Caco-2 (cell line): ENCODE measurements at places on chromosomes 12 and 14. TPM values are rescaled to one million over a fixed set of nuclear protein-coding genes. Genes with fewer than 3 reads are reported as not detected.
A peak's percentile ranks its signal among the peaks of the same experiment; 100 is the strongest.

- no peaks in the 10 kb centered on the region for H3K4me1 ChIP-seq
- H3K27ac ChIP-seq, result no peak overlapping the region
- H3K27me3 ChIP-seq, result no peaks in the 10 kb centered on the region
- H3K36me3 ChIP-seq, result no peaks in the 10 kb centered on the region
- no peak for DNase-seq
Observed at GRCh38 chr12:16756833-16757555, 151.0 kb upstream of the LMO3 start.

DNA sequence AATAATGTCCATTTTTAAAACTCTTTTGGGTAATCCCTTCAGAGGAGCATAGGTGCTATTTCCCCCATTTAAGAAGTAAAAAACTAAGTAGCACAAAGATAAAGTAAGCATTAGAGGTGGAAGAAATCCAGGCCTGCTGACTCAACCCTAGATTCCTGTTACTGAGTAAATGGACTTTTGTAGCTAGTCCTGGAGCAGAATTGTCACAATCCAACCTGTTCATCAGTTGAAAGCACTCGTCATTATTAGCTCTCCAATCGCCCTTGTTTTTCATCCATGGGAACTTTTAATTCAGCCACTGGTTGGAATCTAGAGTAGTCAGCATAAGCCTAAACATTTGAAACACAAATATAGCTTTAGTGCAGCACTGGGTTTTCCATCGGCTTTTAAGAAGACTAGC lies 139.5 kb upstream of the AMIGO2 start:
- peaks cover 50% of the 10 kb centered on the region for H3K4me1 ChIP-seq
- no peaks in the 10 kb centered on the region for H3K36me3 ChIP-seq
- no peak overlapping the region for H3K4me3 ChIP-seq
- no peak for DNase-seq
- H3K27ac ChIP-seq, result no peak overlapping the region

- H3K4me3 ChIP-seq, result no peak overlapping the region
- H3K36me3 ChIP-seq, result no peaks in the 10 kb centered on the region
- H3K27ac ChIP-seq, result no peak overlapping the region
- peaks cover 8% of the 10 kb centered on the region; the same call in 1 of the 2 replicates for H3K4me1 ChIP-seq
- H3K27me3 ChIP-seq, result no peaks in the 10 kb centered on the region
Observed at GRCh38 chr12:105100998-105101397, 6.5 kb upstream of the WASHC4 start.

DNA sequence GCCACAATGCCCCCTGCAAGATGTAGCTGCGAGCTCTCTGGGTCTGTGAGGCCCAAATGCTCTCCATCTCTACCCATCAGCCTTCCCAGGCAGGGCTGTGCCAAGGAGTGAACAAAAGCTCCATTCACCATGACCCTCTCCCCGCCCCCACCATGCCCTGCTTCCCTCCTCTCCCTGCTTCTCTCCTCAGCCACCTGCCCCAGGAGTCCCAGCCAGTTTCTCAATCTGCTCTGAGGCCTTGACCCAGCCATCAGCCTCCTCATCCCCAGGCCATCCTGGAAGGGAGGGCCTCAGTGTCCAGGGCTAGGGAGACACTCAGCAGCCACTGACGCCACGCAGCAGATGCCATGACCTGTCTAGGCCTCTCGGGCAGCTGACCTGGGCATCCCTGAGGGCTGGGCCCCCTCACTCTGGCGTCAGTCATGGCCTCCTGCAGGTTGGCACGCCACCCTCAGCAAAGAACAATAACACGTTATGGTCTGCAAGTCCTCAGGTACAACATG lies 8.5 kb upstream of the KRT5 start:
- DNase-seq, result peak; percentile 14
- no peak overlapping the region for H3K4me3 ChIP-seq
- H3K4me1 ChIP-seq, result no peaks in the 10 kb centered on the region
- no peaks in the 10 kb centered on the region for H3K27me3 ChIP-seq
- no peaks in the 10 kb centered on the region for H3K36me3 ChIP-seq

GRCh38 chr14:93997082-93997481 lies at the start of gene CCDC197:
Gene CCDC197, plus strand, starts transcription at chr14:93997301. Its CDS starts 831 bp downstream, at chr14:93998132.
- no peak within 1 kb of the TSS for H3K4me3 ChIP-seq
- no peaks in the 10 kb centered on the region for H3K36me3 ChIP-seq
- H3K4me1 ChIP-seq, result no peaks in the 10 kb centered on the region
- no peak within 1 kb of the TSS for H3K27ac ChIP-seq

DNA sequence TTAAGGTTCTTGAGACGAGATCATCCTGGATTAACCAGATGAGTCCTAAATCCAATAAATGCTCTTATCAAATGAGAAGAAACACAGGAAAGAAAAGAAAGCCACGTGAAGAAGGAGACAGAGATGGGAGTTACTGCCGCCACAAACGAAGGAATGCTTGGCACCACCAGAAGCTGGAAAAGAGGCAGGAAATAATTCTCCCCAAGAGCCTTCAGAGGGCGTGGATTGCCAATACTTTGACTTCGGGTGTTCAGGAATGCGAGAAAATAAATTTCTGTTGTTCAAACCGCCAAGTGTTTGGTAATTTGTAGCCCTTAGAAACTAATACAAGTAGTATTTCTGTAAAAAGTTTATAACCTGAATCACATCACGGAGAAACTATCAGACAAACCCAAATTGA lies 31.3 kb downstream of the ABCD2 start:
- 0 out of 2 replicates have a peak, but pooled peaks cover 8% of the 10 kb centered on the region for H3K4me1 ChIP-seq
- H3K27me3 ChIP-seq, result no peaks in the 10 kb centered on the region
- H3K27ac ChIP-seq, result no peak overlapping the region
- DNase-seq, result no peak
- H3K36me3 ChIP-seq, result no peaks in the 10 kb centered on the region

The CFAP73 gene
- 0.23 TPM in 1 of 2 replicates, not detected in the other for total RNA-seq

The KLRK1 gene
- total RNA-seq, result 0.18 and 0.28 TPM in 2 replicates

The ASCL4 gene
- not detected in 2 replicates for total RNA-seq

DNA sequence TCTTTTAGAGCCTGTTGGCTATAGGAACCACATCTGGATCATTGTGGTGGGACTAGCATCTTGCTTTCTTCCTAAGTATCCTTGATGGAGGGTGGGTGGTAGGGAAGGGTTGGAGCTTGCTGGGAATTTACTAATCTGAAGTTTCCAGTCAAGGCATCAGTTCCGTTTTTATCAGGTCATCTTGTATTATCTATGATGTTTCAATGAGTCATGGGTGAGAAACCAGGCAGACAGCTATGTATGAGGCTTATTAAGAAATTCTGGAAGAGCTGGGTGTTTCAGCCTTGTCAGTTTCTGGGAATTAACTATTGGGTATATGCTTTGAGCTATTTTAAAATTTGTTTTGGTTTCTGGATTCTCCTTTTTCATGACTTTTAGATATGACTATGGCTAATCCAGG lies 11.3 kb downstream of the TSFM start:
- no peak for DNase-seq
- no peaks in the 10 kb centered on the region; the same call in 1 of the 2 replicates for H3K36me3 ChIP-seq
- no peak overlapping the region for H3K4me3 ChIP-seq
- no peak overlapping the region for H3K27ac ChIP-seq
- H3K4me1 ChIP-seq, result no peaks in the 10 kb centered on the region

The CLEC6A gene
- total RNA-seq, result not detected in 2 replicates

GRCh38 chr14:104359969-104360442 lies 219.6 kb upstream of the C14orf180 start:
- 0 out of 2 replicates have a peak, but pooled peaks cover 1% of the 10 kb centered on the region for H3K27me3 ChIP-seq
- H3K27ac ChIP-seq, result no peak overlapping the region
- no peaks in the 10 kb centered on the region for H3K36me3 ChIP-seq
- H3K4me1 ChIP-seq, result no peaks in the 10 kb centered on the region
- no peak overlapping the region for H3K4me3 ChIP-seq
- no peak for DNase-seq

- H3K36me3 ChIP-seq, result peaks cover 5% of the 10 kb centered on the region
- DNase-seq, result no peak
- H3K27me3 ChIP-seq, result no peaks in the 10 kb centered on the region
- H3K4me1 ChIP-seq, result peaks cover 6% of the 10 kb centered on the region; the same call in 1 of the 2 replicates
- no peak overlapping the region for H3K4me3 ChIP-seq
- H3K27ac ChIP-seq, result no peak overlapping the region
Observed at GRCh38 chr12:125104982-125105381, 39.7 kb downstream of the AACS start.

The CLEC1A gene
- total RNA-seq, result not detected in 2 replicates

GRCh38 chr12:123655420-123655819 lies 15.5 kb upstream of the TCTN2 start:
- H3K4me3 ChIP-seq, result no peak overlapping the region
- DNase-seq, result no peak
- H3K4me1 ChIP-seq, result no peaks in the 10 kb centered on the region
- no peaks in the 10 kb centered on the region for H3K27me3 ChIP-seq

DNA sequence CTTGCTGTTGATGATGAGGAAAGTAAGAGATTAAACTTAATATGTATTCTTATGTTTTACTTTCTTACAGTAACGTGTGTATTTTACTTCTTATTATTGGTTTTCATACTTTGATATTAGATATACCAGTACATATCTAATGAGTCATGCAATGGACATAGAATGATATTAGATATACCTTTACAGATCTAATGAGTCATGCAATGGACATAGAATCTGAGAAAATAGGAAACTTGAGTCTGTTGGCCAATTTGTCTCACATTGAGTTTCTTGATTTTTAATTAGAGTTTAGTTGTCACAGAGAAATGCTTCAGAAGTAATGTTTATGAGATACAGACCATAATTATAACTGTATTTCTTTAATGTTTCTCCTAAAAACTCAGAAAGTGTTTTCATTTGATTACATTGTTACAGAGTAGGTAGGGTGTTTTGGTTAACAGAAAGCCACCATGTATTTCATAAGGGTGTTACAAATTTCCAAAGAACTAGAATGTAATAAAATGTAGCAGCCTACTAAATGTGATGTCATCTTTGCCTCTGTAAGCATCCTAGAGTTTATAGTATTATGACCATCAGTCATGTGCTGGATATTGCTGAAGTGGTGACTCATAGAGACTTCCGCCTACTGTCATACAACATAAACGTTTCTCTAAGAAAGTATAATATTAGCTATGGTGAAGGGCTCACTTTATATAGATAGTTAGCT lies 3.0 kb downstream of the GAS2L3 start:
- DNase-seq, result no peak
- H3K4me3 ChIP-seq, result no peak overlapping the region
- H3K27me3 ChIP-seq, result no peaks in the 10 kb centered on the region
- no peaks in the 10 kb centered on the region for H3K36me3 ChIP-seq

The GALC gene
- total RNA-seq, result 16.3 and 19.9 TPM in 2 replicates

The KCNJ8 gene
- total RNA-seq, result 88.7 and 90.2 TPM in 2 replicates

The RHOJ gene
- not detected in 2 replicates for total RNA-seq

The LTB4R2 gene
- total RNA-seq, result 10.3 and 12.3 TPM in 2 replicates

The ANKS1B gene
- 0.61 and 1.1 TPM in 2 replicates for total RNA-seq

- no peak for DNase-seq
- H3K27ac ChIP-seq, result no peak overlapping the region
- no peaks in the 10 kb centered on the region for H3K4me1 ChIP-seq
- H3K27me3 ChIP-seq, result no peaks in the 10 kb centered on the region
Observed at GRCh38 chr14:24518851-24519250, 10.8 kb upstream of the CMA1 start.

DNA sequence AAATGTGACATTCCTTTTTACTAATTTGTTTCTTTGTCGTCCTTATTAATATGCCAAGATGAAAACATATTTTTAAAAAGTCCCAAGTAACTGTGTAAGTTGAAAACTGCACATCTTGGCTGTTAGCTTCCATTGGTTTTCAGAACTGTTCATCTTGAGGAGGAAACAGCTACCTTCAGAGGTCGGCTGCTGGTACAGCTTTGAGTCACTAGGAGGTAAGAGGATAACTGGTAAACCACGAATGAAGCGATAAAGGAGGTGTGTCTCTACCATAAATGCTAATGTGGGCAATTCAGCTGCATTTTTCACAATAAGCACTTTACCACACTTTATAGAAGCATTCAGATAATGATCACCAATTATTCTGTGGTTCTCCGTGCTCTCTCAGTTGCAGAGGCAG lies 137.5 kb upstream of the KRAS start:
- no peaks in the 10 kb centered on the region for H3K27me3 ChIP-seq
- peaks cover 11% of the 10 kb centered on the region for H3K4me1 ChIP-seq
- no peak overlapping the region for H3K4me3 ChIP-seq
- H3K27ac ChIP-seq, result no peak overlapping the region

GRCh38 chr14:38171197-38171596 lies 36.5 kb upstream of the SSTR1 start:
- H3K27me3 ChIP-seq, result no peaks in the 10 kb centered on the region
- no peaks in the 10 kb centered on the region for H3K4me1 ChIP-seq
- H3K27ac ChIP-seq, result no peak overlapping the region

- no peak overlapping the region for H3K4me3 ChIP-seq
- no peaks in the 10 kb centered on the region for H3K27me3 ChIP-seq
- H3K4me1 ChIP-seq, result peaks cover 42% of the 10 kb centered on the region
- no peak overlapping the region for H3K27ac ChIP-seq
- DNase-seq, result no peak
- no peaks in the 10 kb centered on the region for H3K36me3 ChIP-seq
Observed at GRCh38 chr12:46457958-46458357, 85.4 kb upstream of the SLC38A2 start.

- peaks cover 10% of the 10 kb centered on the region for H3K27me3 ChIP-seq
- H3K4me3 ChIP-seq, result peak overlapping the region; percentile 25
- peak; percentile 21 for DNase-seq
Observed at GRCh38 chr14:72894623-72895378, 900 bp upstream of the DPF3 start.

The FOXM1 gene
- total RNA-seq, result 217 and 222 TPM in 2 replicates

The GTF2H3 gene
- 44.8 and 45.6 TPM in 2 replicates for total RNA-seq

The B4GALNT1 gene
- total RNA-seq, result 4.2 and 5.7 TPM in 2 replicates

The LALBA gene
- total RNA-seq, result not detected in 2 replicates

The APAF1 gene
- 13.4 and 16.5 TPM in 2 replicates for total RNA-seq
